Upper lobe of right lung (tissue), 1 donor: ENCODE measurements at places on chromosomes 12 and 14.

DNA sequence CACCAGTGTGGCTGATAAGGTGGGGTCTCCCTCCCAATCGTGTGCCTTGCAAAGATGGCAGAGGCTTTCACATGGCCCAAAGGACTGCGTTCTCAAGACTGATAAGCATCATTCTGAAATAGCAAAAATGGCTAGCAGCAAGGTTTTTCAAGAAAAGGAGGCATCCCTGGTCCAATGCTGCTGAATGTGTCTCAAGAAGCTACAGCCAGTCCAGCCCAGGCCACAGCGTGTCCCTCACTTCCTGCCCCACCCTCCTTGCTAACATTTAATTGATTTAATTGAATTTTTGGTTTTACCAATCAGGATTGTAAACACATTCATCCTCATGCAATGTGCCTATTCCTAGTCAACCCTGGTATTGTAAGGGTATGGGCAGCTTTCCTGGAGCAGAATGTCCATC, 55.9 kb downstream of the C14orf132 start:
- H3K4me3 ChIP-seq = no peak overlapping the region
- no peak overlapping the region for H3K27ac ChIP-seq
- H3K4me1 ChIP-seq = no peaks in the 10 kb centered on the region
- no peak for DNase-seq

DNA sequence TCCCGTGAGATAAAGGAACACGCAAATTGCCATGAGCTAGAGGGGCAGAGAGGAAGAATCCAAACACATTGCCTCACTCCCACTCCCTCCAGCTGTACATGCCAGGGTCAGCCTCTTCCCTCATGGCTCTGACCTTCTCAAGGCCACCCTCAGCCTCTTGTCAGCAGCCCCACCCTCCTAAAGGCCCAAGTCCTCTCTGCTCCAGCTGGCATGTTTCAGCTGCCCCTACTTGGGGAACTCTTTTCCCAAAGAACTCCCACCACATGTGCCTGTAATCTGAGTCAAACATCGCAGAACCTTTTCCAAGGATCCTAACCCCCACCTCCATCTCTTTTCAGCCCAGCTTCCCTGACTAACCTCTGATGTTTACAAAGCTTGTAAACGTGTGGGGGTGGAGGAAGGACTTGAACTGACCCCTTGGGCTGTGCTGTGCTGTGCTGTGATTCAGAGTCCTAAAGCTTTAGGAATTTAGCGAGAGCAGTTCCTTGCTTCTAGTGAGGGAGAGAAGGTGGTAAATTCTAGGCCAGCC, 7.3 kb upstream of the CACNB3 start:
- no peak overlapping the region for H3K4me3 ChIP-seq
- no peak for DNase-seq
- H3K27me3 ChIP-seq = no peaks in the 10 kb centered on the region
- H3K4me1 ChIP-seq = peaks cover 18% of the 10 kb centered on the region

DNA sequence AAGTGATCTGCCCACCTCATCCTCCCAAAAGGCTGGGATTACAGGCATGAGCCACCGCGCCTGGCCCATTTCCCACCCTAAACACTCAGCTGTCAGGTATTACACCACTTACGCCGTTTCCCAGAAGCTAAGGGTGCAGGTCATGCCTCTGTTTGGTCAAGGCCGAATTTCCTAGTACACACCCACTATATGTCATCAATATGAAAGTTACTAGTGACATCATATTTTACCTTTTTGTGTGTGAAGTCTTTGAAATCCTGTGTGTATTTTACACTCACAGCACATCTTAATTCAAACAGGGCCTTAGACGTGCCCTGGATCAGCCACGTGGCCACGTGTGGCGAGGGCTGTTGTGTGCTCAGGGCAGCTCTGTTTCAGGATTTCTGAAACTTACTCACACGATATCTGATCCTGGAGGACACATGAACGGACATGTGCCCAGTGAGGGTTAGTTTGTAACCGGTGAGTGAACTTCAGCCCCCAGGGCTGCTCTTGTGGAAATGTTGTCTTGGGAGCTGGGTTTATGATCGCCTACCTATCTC, 51.8 kb downstream of the GLT1D1 start:
- no peak overlapping the region for H3K27ac ChIP-seq
- H3K4me1 ChIP-seq = no peaks in the 10 kb centered on the region
- H3K4me3 ChIP-seq = no peak overlapping the region
- no peaks in the 10 kb centered on the region for H3K27me3 ChIP-seq
- DNase-seq = no peak

DNA sequence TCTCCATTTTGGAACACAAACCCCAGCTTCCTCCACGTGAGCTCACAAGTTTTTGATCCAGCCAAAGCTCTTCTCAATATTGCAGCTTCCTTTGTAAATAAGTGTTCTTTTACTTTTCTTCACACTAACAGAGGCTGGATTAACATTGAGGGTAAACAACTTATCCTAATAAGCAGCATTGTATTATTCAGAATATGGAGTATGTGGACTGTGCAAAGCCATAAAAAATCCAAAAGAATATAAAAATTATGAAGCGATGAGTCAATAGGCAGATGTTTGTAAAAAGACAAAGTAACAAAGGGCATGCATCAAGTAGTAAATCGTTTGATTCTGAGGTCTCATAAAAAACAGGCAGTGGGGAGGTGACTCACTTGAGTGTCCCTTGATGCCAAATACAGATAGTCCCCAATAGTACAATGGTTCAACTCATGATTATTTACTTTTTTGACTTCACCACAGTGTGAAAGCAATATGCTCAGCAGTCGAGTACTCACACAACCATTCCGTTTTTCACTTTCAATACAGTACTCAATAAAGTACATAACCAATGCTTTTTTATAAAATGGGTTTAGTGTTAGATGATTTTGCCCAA, 23.1 kb upstream of the KCNK10 start:
- H3K27me3 ChIP-seq = no peaks in the 10 kb centered on the region
- H3K4me3 ChIP-seq = no peak overlapping the region
- no peaks in the 10 kb centered on the region for H3K36me3 ChIP-seq
- no peak for DNase-seq
- no peaks in the 10 kb centered on the region for H3K4me1 ChIP-seq
- H3K27ac ChIP-seq = no peak overlapping the region

DNA sequence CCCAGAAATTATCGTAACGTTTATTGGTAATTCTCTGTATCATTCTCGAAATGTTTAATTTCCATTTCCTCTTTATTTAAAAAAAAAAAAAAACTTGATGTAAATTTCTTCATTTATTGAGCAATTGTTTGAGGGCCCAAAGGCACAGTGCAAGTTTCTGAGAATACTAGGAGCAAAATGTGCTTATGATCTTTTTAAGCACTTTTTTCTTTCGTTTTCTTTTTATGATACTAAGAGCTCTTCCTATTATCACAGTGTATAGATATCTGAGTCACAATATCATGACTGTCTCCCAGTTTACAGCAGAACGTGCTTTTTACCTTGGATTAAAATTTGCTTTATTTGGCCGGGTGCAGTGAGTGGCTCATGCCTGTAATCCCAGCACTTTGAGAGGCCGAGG, 5.6 kb downstream of the ATP2A2 start:
- H3K4me1 ChIP-seq = peaks cover 53% of the 10 kb centered on the region
- H3K27ac ChIP-seq = no peak overlapping the region
- no peak for DNase-seq

DNA sequence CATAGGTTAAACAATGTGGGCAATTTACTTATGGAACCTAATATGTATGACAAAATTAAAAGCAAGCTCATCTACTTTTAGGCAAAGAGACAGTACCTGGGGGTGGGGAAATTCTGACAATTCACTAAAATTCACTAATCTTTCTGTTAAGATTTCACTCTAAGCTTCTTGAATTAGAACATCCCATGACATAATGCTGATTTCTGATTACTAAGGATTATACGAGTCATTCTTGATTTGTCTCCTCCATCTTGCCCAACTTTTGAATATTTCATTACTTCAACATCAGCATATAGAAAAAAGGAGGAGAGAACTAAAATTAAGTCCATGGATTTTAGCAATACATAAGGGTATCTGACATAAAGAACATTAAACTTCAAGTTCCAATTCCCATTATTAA, 2.4 kb downstream of the CEP83 start:
- H3K4me1 ChIP-seq = peaks cover 15% of the 10 kb centered on the region
- H3K27me3 ChIP-seq = no peaks in the 10 kb centered on the region
- DNase-seq = no peak

DNA sequence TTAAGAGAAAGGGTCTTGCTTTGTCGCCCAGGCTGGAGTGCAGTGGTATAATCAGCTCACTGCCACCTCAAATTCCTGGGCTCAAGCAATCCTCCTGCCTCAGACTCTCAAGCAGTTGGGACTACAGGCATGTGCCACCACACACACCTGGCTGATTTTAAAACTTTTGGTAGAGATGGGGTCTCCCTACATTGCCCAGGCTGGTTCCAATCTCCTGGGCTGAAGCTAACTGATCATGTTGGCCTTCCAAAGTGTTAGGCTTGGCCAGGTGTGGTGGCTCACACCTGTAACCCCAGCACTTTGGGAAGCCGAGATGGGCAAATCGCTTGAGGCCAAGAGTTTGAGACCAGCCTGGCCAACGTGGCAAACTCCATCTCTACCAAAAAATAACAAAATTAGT, 43.9 kb upstream of the GCH1 start:
- no peak overlapping the region for H3K4me3 ChIP-seq
- no peak for DNase-seq
- no peaks in the 10 kb centered on the region for H3K36me3 ChIP-seq
- H3K4me1 ChIP-seq = no peaks in the 10 kb centered on the region
- H3K27me3 ChIP-seq = no peaks in the 10 kb centered on the region

GRCh38 chr14:99945732-99946651, 119.2 kb upstream of the EVL start:
- H3K4me1 ChIP-seq = peaks cover 22% of the 10 kb centered on the region
- no peak for DNase-seq
- no peak overlapping the region for H3K27ac ChIP-seq

DNA sequence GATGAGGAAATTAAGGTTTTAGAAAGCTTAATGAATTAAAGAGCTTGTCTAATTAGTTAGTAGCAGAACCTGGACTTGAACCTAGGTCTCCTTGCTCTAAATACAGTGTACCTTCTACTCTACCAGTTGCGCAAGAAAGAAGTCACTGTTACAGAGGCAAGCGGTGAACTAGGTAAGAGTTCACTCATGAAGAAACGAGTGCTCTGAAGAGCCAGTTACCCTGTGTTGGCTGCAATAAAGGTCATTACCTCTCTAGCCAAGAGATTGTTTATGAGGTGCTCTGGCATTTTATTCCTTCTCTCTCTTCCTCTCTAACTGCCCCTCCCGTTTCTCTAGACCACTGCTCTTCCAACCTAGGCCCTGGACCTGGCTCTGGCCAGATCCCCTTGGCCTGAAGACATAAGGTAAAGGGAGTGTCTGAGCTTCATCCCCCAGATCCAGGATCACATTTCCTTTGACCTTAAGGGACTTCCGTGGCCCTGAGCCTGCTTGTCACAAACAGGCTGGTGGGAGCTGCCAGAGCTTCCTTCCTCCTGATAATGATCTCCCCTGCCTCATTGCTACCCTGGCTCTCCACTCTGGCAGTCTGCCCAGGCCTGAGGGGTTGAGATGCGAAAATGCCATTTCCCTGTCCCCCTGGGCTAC, 1.9 kb downstream of the RNASE7 start:
- H3K4me1 ChIP-seq = peaks cover 28% of the 10 kb centered on the region
- DNase-seq = no peak
- H3K27ac ChIP-seq = no peak overlapping the region
- H3K4me3 ChIP-seq = no peak overlapping the region
- H3K36me3 ChIP-seq = no peaks in the 10 kb centered on the region

- H3K27me3 ChIP-seq = no peaks in the 10 kb centered on the region
- no peaks in the 10 kb centered on the region for H3K36me3 ChIP-seq
- H3K4me1 ChIP-seq = no peaks in the 10 kb centered on the region
Observed at GRCh38 chr12:90449611-90450010, 505.4 kb downstream of the CCER1 start.

DNA sequence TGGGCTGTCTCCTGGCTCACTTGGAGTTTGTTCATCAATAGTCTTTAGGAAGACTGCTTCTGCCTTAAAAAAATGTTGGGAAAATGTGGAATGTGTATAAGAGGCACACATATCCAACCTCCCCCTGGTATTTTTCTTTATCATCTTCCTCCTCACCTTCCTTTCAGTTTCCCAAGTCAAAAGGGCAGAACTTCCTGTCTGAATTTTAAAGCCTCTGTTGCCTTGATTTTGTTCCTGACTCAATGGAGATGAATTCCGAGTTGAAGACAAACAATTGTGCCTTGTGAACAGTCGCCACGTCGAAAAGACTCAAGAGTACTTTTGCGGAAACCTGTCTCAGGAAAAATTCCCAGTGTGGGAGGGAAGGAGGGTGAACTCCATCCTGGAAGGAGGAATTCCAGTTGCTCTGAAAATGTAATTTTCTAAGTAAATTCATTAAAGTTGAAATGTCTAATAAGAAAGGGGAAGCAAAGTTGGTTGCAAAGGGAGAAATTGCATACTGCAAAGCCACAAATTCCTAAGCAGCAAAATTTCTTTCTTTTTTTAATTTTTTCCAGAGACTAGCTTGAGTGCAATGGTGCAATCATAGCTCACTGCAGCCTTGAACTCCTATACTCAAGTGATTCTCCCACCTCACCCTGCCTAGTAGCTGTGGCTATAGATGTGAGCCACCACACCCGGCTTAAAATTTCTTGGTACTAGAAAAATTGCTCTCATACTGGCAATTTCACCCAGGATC, 50.2 kb upstream of the ELK3 start:
- no peak overlapping the region for H3K4me3 ChIP-seq
- no peaks in the 10 kb centered on the region for H3K36me3 ChIP-seq
- H3K27me3 ChIP-seq = no peaks in the 10 kb centered on the region
- peaks cover 15% of the 10 kb centered on the region for H3K4me1 ChIP-seq
- H3K27ac ChIP-seq = no peak overlapping the region
